ENCODE measurements at places on chromosomes 1 and 21.

DNA sequence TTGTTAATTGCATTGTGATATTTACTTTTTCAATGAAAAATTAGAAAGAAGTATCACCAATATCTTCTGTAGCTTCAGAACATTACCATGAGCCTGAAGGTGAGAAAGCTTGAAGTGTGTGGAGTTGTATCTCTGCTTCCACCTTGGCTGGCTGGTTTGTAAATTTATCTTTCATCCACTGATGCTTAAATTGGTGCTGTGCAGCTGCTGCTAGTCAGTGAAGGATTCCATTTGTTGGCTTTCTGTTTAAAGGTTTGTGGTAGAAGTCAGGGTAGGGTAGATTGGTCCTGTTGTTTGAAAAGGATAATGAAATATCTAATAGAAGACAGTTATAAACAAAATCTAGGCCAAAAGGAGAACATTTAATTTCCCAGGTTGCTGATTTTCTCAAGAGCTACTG lies 105.7 kb downstream of the C1orf21 start:
- DNase-seq: no peak

DNA sequence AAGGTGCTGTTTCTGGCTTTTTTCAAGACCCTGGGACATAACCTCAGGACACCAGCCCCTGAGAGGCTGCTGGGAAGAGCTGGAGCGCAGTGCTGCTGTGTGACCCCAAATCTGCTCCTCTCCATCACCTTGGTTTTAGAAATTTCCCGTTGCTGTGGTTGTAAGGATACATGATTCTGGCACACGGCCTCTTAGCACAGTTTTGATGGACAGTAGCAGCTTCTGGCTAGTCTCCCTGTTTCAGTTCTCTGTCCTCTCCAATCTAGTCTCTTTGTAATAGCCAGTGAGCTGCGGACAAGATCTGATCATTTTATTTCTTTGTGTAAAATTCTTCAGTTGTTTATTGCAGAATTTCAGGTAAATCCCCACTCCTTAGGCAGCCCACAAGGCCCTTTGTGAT lies 3.1 kb downstream of the CLIC6 start:
- no peak for DNase-seq

GRCh38 chr1:201183209-201183608 lies 7.4 kb upstream of the IGFN1 start:
- no peak for DNase-seq

GRCh38 chr1:247110627-247111258 lies 6.6 kb upstream of the ZNF669 start:
- DNase-seq: peak; percentile 73

DNA sequence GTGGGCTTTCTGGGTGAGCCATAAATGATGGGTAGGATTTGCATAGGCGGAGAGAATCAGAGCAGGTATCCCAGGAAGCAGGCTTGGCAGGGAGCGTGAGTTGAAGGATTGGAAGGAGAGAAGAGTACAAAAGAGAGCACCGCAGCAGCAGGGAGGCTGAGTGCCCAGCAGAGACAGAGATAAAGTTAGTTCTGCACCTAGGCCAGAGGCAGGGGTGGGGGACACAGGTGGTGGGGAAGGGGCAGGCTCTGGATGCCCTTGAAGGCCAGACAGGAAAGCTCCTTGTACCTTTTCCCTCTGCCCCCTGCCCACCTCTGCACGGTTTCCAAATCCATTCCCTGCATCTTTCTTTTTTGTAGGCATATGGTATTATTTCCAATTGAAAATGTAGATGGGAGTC lies 33.0 kb upstream of the TRABD2B start:
- no peak for DNase-seq

- DNase-seq: no peak
These were observed 795 bp downstream of the NGF start for GRCh38 chr1:115337276-115337632.

DNA sequence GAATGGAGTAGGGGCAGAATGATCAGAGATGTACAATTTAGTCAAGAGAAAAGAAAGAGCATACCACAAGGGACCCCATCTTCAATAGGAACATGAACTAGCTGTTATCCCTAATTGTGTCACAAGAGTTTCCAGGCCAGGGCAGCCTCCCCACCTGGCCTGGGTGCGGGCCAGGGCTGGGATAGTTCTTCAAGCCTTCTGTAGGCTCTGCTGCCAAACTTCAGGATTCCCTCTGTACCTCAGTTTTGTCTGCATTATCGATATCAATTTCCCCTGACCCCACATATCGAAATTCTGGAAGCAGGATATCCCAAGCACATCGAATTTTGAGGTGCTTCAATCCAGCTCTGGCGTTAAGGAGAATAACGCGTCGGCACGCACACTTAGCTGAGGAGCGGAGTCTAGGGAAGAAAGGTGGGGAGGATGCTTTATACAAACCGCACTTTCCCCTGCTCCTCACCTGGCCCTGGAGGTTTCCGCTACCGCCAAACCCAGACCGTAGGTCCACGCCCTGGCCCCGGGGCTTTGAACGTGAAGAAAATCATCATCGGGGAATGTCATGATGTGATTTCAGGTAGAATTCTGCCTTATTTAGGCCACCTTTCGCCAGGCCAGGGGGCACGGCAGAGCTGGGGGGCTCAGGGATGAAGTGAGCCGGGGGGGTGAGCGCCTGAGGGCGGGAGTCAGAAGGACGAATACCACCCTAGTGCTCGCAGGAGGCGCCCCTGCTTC lies 7.4 kb downstream of the HLX start:
- no peak for DNase-seq

DNA sequence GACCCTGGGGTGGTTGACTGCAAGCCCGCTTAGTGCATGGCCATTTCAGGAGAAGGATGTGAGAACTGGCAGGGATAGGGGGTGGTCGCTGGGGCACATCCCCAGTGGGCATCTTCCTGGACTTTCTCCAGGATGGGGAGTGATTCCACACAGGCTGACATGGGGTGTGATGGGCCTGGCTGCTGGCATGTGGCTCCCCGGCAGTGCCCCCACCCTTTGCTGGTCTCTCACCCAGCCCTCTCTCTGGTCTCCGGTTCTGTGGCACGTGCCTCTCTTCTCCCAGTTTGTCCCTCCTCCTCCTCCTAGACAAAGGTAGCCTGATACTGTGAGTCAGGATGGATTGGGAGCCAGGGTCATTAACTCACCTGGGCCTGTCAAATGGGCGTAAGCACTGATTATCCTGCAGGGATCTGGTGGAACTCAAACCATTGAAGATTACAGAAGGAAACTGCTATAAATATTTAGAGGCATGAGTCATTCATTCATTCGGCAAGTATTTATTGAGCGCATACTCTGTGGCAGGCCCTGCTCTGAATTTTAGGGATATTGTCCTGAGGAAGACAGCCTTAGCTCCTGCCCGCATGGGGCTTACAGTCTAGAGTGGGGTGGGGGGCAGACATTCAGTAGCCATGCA lies 23.6 kb upstream of the EPS8L3 start:
- DNase-seq: no peak

GRCh38 chr1:221630236-221630635 lies 111.7 kb downstream of the DUSP10 start:
- no peak for DNase-seq

GRCh38 chr1:185015631-185016030 lies 29.7 kb upstream of the RNF2 start:
- DNase-seq: no peak

DNA sequence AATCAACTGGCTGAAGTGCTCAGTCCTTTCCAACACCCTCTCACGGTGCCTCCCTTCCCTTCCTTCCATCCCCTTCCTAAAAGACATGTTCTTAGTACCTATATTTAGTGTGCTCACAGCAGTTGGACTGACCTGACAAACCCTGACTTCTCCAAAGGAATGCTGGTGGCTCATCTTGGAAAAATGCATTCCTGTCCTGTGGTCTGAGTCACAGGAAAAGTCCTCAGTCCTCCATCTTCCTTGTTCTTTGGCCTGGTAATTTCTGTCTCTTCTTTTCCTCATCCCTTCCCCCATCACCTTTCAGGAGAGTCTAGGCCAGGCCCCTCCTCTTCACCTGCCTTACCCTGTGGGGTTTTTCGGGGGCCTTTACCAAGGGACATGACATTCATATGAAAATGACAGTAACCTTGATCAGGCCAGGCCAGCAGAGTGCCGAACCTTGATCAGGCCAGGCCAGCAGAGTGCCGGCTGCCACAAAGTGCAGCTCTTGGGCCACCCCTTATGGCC lies 7.2 kb downstream of the ATP1B1 start:
- DNase-seq: no peak

GRCh38 chr1:206568256-206568655 lies 44.0 kb downstream of the EIF2D start:
- peak; percentile 59 for DNase-seq

DNA sequence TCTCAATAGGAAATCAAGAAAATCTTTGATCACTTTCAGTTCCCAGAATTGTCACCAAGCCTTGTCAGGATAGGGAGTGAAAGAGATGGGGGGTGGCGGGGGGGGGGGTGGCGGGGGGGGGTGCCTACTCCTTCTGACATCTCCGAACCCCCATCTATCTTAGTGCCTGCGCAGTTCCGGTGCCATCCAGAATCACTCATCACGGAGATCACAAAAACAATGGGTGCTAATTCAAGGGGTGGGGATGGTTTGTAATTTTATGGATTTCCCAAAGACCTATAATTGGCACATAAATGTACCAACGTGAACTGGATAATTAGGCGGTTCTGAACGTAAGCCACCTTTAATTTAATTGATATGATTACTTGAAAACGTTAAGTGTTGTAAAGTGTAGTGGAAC lies 2.1 kb downstream of the DAB1 start:
- DNase-seq: no peak

- DNase-seq: peak; percentile 80
These were observed 10.0 kb downstream of the SCNN1D start for GRCh38 chr1:1290238-1290731.

- DNase-seq: no peak
These were observed 151.0 kb upstream of the RAB4A start for GRCh38 chr1:229119876-229120275.

DNA sequence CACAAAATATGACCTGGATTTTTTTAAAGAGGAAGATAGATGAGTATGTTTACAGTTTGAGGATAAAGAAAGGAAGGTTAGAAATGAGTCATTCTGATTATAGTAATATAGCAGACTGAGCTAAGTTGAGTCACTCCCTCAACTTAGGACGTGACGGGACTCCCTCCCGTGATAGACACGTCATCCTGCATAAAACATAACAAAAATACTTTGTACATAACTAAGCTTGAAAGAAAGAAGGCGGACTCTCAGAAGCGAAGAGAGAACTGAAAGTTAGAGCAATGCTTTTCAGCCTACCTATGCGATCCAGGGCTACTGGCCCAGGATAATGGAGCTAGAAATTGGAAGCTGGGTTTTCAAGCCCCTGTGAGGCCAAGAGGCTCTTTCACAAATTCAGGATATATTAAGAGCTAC lies 53.0 kb upstream of the DESI2 start:
- peak; percentile 74 for DNase-seq

DNA sequence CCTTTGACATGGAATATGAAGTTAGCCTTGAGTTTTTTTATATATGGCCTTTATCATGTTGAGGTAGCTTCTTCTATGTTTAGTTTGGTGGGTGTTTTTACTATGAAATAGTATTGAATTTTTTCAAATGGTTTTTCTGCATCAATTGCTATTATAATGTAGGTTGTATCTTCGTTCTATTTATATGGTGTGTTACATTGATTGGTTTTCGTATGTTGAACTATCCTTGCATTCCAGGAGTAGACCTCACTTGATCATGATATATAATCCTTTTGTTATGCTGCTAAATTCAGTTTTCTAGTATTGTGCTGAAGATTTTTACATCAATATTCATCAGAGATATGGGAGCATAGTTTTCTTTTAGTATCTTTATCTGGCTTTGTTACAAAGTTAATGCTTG lies 55.8 kb downstream of the C1orf198 start:
- DNase-seq: no peak

DNA sequence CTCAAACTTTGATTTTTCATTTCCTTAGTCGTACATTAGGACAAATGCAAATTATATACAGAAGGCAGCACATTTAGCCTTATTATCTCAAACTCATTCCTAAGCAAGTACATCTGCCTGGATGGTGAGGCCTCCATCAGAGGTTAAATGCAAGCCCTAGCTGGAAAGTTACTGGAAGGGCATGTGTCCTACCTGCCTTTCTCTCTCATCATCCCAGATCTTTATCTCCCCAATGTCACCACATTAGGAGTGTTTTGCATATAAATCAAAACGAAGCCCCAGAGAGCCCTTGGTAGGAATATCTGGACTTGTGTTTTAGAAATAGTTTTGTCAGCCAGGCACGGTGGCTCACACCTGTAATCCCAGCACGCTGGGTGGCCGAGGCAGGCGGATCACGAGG lies 35.0 kb downstream of the APP start:
- no peak for DNase-seq

- no peak for DNase-seq
These were observed 60.6 kb upstream of the STUM start for GRCh38 chr1:226487921-226488320.

DNA sequence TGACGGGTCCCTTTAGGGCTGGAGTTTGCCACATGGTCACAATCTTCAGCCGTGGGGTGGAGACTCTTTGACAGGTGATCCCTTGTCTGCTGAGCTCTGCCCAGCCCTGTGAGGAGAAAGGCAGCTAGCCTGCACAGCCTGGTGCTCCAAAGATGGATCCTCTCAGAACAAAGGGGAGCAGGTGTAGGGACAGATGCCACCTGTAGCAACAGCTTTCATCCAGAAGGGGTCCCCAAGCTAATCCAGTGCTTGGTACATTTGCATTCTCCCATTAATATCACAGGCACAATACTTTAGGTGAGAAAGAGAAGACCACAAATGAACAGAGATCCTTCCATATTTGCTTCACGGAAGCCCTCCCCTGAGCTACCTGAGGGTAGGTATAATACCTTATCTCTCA lies 93.2 kb downstream of the CCDC185 start:
- no peak for DNase-seq

GRCh38 chr1:1425753-1426495 lies 4.8 kb upstream of the ANKRD65 start:
- DNase-seq: peak; percentile 13

DNA sequence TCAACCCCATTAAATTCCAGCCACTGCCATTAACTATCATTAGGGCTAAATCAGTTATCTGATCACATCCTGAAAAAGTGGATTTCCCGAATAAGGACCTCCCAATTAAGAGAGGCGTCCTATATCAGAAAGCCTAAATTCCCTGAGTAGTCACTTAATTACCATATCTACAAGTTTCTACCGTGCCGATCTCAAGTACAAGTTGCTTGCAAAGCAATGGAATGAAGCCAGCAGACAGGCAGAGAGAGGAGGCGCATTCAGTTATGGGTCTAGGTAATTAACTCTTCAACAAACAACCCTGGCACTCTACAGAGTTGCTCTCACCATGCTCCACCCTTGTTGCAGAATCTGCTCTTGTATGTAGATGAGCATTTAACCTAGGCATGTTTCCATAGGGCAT lies 494.6 kb upstream of the RUNX1 start:
- DNase-seq: no peak

All from activated CD4-positive, alpha-beta T cell treated with anti-CD3 and anti-CD28 coated beads for 36 hours (primary cell).